ENCODE measurements at places on chromosomes 11 and 22. TPM values are rescaled to one million over a fixed set of nuclear protein-coding genes. Genes with fewer than 3 reads are reported as not detected.

The CACNA1I gene
- 4.0 TPM for total RNA-seq

The ALG9 gene
- 31.8 TPM for total RNA-seq

The OR5B21 gene
- total RNA-seq: 0.82 TPM

The TNNT3 gene
- 4.9 TPM for total RNA-seq

The SPI1 gene
- not detected for total RNA-seq

The VPREB1 gene
- total RNA-seq: not detected

The MRGPRX4 gene
- not detected for total RNA-seq

The APOL3 gene
- total RNA-seq: 143 TPM

The C11orf91 gene
- 0.32 TPM for total RNA-seq

The DUSP8 gene
- 0.30 TPM for total RNA-seq

The PIWIL4 gene
- total RNA-seq: 1.0 TPM

The TSSK2 gene
- not detected for total RNA-seq

The IL17RA gene
- 58.9 TPM for total RNA-seq

The TRPC6 gene
- total RNA-seq: not detected

The UBE2L3 gene
- 62.7 TPM for total RNA-seq

The KCTD14 gene
- 0.45 TPM for total RNA-seq

The CDC45 gene
- total RNA-seq: 85.7 TPM

The MS4A6A gene
- total RNA-seq: not detected

The BACE1 gene
- total RNA-seq: 0.82 TPM

The APOC3 gene
- total RNA-seq: not detected

The CD81 gene
- 156 TPM for total RNA-seq

The SLC25A18 gene
- total RNA-seq: not detected

The MS4A4A gene
- total RNA-seq: not detected

The PHOX2A gene
- not detected for total RNA-seq

The RIMBP3B gene
- 0.11 TPM for total RNA-seq

The OSBP2 gene
- 1.2 TPM for total RNA-seq

The IFT27 gene
- 26.9 TPM for total RNA-seq

The OR10A2 gene
- not detected for total RNA-seq

The ASCC2 gene
- total RNA-seq: 88.8 TPM

The APBB1 gene
- 51.1 TPM for total RNA-seq

The LRRC56 gene
- 2.2 TPM for total RNA-seq

The AIFM3 gene
- 0.41 TPM for total RNA-seq

The RAB3IL1 gene
- total RNA-seq: not detected

The DEPDC7 gene
- total RNA-seq: 1.2 TPM

The RAG2 gene
- not detected for total RNA-seq

The OR52E8 gene
- not detected for total RNA-seq

The WNT11 gene
- total RNA-seq: not detected

The MS4A6E gene
- not detected for total RNA-seq

The CAPN1 gene
- 205 TPM for total RNA-seq

The OR51B4 gene
- not detected for total RNA-seq

The UCP3 gene
- total RNA-seq: 3.6 TPM

The APOBEC3B gene
- 27.8 TPM for total RNA-seq

The THY1 gene
- total RNA-seq: 10.3 TPM

The OR8J3 gene
- not detected for total RNA-seq

The RASL10A gene
- total RNA-seq: 0.45 TPM

The TEX54 gene
- 0.77 TPM for total RNA-seq

The MISFA gene
- 2.6 TPM for total RNA-seq

The SLC22A8 gene
- not detected for total RNA-seq

The UCP2 gene
- 338 TPM for total RNA-seq

The BTBD18 gene
- total RNA-seq: not detected

Data from T-helper 2 cell treated with Interferon-gamma antibody and Interleukin-4, amounts not matched to agents 100 ng/mL and 5 ng/mL, for 36 hours (primary cell).